ENCODE measurements at places on chromosomes 5 and 9. TPM values are rescaled to one million over a fixed set of nuclear protein-coding genes. Genes with fewer than 3 reads are reported as not detected.

The ARL14EPL gene
- total RNA-seq = not detected

The RELL2 gene
- 5.2 TPM for total RNA-seq

The FBXL7 gene
- 1.6 TPM for total RNA-seq

The SV2C gene
- 0.02 TPM for total RNA-seq

The NEUROG1 gene
- not detected for total RNA-seq

The PCDHB2 gene
- 4.5 TPM for total RNA-seq

The AMBP gene
- total RNA-seq = 6.1 TPM

The ABO gene
- total RNA-seq = not detected

The AQP3 gene
- total RNA-seq = 21.4 TPM

The RASGEF1C gene
- 0.50 TPM for total RNA-seq

The IL13 gene
- not detected for total RNA-seq

The DNAJA1 gene
- 278 TPM for total RNA-seq

The SRP19 gene
- total RNA-seq = 88.0 TPM

The SPINK6 gene
- total RNA-seq = not detected

The WNT8A gene
- total RNA-seq = not detected

The ZFYVE16 gene
- 13.2 TPM for total RNA-seq

The PCDHGA11 gene
- not detected for total RNA-seq

The PHF24 gene
- 0.09 TPM for total RNA-seq

The ENHO gene
- 2.9 TPM for total RNA-seq

The PDE4D gene
- total RNA-seq = 46.0 TPM

The ANKRD20A1 gene
- total RNA-seq = 1.8 TPM

The CAMK4 gene
- total RNA-seq = not detected

The RIGI gene
- 3.6 TPM for total RNA-seq

The LCN12 gene
- 1.8 TPM for total RNA-seq

The HSPB3 gene
- not detected for total RNA-seq

The SLC25A2 gene
- total RNA-seq = not detected

The CATSPER3 gene
- total RNA-seq = 0.40 TPM

The TMEM232 gene
- total RNA-seq = not detected

The IFNW1 gene
- total RNA-seq = not detected

The ADAMTS12 gene
- 6.5 TPM for total RNA-seq

The CARD9 gene
- 1.0 TPM for total RNA-seq

The SLC23A1 gene
- total RNA-seq = 0.91 TPM

The AJM1 gene
- 2.1 TPM for total RNA-seq

The CENPK gene
- total RNA-seq = 19.4 TPM

The COL23A1 gene
- total RNA-seq = not detected

The CRHBP gene
- total RNA-seq = not detected

The TAF11L13 gene
- not detected for total RNA-seq

The UBTD2 gene
- 14.1 TPM for total RNA-seq

The FAM221B gene
- not detected for total RNA-seq

All from A549 treated with ZK216348 at 1 μM for 4 hours (cell line).